ENCODE measurements at places on chromosomes 1 and 21.

DNA sequence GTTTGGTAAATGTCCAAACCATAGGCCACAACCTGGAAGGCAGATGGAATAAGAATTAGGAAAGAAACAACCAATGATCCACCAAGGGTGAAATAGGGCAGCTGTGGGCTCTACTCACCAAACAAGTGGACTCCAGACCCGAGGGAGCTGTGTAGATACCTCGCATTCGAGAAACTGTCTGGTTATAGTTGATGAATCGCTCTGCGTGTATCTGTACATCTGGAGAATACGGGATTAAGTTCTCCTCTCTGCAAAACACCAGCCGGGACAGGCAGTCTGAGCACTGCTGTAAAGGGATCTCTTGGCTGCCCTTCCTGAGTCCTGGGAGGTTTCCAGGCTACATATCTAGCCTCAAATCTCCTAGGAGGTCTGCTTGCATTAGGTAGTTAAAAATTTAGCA is 9.4 kb upstream of the UBR4 start:
- no peak for DNase-seq

DNA sequence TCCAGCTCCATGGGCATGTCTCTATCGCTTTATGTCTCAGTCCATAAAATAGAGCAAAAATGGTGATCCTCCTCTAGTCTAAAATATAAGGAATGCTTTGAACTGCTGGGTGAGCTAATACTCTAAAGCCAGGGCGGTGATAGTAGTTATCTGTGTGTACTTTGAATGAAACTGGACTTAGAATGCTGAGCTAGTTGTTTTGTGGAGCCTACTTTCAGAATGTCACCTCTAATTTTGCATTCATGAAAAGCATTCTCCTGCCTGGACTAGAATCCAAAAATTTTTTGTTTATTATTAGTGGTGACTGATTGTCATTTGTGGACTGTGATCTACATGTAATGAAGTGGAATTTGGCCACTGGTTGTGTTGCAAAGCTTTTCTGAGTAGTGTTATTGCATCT is 241.6 kb upstream of the C1orf105 start:
- no peak for DNase-seq

- no peak for DNase-seq
Measured at GRCh38 chr1:174197547-174197946, 38.2 kb downstream of the RABGAP1L start.

DNA sequence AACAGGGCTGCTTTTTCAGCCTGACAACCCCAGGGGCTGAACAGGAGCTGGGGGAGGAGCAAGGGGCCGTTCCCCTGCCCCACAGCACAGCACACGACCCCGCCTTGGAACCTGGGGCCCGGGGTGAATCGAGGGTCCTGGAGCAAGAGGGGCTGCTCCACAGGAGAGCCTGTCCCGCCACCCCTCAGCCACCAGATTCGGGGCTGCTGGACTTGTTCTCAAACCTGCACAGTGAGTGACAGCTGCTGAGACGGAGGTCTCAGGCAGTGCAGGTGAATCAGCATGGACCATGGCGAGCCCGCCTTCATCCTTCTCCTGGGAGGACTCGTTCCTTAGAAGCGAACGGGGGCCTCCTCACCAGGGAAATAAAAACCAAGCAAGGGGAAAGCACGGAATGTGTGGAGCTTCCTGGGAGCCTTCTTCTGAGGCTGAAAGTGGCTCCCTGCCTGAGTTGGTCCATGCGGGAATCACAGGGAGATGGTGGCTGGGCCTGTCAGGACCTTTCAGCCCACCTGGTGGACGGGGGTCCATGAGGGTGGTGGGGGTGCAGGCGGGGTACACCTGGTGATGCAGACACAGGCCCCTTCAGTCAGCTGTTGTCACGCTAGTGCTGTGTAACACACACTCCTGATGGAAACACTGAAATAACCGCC is 125.4 kb downstream of the SIK1 start:
- no peak for DNase-seq

GRCh38 chr1:190935925-190936324 is 458.3 kb upstream of the BRINP3 start:
- no peak for DNase-seq

GRCh38 chr1:76209238-76209637 is 134.7 kb downstream of the ST6GALNAC3 start:
- no peak for DNase-seq

- DNase-seq: no peak
Measured at GRCh38 chr1:2645143-2645542, 12.3 kb upstream of the MMEL1 start.
